ENCODE measurements at places on chromosomes 5 and 9.
A peak's percentile ranks its signal among the peaks of the same experiment; 100 is the strongest.

- no peak for DNase-seq
Observed at GRCh38 chr9:37430841-37431597, 8.5 kb downstream of the GRHPR start.

DNA sequence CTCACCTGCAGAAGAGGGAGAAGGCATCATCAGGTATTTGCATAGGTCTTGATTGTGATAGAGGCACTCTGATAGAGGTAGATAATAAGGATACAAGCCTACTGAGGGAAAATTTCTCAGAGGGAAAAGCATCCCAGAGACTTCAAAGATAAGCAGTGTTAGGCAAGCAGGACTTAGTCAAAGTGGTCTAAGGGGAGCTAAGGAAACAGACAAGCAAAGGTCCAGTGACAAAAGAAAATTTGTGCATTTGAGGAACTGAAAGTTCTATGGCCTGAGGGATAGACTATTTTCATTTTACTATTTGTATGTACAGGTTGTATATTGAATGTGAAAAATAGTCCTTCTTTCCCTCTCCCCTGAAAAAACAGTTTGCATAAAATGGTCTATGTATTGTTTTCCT, 27.4 kb downstream of the OXCT1 start:
- DNase-seq, result no peak

DNA sequence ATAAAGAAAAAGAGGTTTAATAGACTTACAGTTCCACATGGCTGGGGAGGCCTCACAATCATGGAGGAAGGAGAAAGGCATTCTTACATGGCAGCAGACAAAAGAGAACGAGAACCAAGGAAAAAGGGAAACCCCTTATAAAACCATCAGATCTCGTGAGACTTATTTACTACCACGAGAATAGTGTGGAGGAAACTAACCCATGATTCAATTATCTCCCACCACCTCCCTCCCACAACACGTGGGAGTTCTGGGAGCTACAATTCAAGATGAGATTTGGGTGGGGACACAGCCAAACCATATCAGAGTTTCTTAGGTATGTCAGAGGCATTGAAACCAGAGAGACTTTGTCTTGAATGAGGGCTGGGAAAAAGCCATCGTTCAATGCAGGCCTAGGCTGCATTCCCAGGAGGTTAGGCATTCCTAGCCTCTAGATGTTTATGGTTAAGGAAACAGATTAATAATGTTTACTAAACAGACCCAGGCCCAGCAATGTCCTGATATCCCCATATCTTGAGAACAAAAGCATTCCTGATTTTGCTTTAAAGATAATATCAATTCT, 7.5 kb upstream of the PAIP1 start:
- DNase-seq, result no peak

DNA sequence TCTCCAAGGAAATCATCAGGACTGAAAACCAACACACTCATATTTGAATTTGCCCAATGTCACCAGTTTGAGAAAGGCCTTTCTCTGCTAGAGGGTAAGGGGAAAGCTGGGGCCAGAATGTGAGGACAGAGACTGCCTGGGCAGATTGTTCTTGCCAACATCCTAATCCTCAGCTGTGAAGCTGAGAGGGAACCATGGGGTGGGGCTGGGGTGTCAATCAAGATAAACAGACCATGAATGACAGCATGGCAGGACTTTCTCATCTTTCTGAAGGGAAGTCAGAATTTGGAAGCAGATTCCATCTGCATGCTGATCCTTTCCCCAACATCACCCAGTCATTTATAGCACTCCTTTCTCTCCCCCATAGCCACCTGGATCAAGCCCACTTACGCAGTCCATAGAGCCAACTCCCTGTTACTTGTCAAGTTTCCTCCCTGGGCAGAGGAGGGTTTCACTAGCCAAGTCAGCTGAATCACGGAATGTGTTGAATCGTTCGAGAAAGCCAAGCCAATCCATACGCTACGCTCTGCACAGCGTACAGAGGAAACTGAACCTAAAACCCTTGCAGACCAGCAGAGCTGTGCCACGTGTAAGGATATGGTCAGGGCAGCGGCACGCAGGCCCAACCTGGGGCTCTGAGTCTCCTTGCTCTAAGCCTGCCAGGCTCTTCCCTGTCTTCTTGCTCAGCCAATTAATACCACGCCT, 14.9 kb downstream of the GLDC start:
- DNase-seq, result no peak

GRCh38 chr9:4923580-4924544, 61.2 kb upstream of the JAK2 start:
- DNase-seq, result peak; percentile 41

DNA sequence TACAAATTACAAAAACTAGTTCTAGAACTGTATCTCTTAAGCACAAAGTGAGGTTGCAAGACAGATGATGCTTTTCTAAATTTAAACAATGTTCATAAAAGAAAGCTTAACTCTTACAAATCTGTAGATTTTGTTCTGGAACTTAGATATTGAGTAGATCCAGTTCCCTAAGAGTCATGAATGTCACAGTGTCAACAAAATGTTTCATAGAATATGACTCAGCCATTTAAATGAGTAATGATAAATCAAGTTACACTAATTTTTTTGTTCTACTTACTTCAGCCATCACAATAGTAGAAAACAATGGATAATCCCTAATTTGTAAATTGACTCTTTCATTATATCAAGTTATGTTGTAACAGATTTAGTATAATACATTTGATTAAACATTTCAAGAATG, 239.7 kb downstream of the MEF2C start:
- DNase-seq, result no peak

GRCh38 chr9:2618289-2618688, 3.3 kb upstream of the VLDLR start:
- no peak for DNase-seq

DNA sequence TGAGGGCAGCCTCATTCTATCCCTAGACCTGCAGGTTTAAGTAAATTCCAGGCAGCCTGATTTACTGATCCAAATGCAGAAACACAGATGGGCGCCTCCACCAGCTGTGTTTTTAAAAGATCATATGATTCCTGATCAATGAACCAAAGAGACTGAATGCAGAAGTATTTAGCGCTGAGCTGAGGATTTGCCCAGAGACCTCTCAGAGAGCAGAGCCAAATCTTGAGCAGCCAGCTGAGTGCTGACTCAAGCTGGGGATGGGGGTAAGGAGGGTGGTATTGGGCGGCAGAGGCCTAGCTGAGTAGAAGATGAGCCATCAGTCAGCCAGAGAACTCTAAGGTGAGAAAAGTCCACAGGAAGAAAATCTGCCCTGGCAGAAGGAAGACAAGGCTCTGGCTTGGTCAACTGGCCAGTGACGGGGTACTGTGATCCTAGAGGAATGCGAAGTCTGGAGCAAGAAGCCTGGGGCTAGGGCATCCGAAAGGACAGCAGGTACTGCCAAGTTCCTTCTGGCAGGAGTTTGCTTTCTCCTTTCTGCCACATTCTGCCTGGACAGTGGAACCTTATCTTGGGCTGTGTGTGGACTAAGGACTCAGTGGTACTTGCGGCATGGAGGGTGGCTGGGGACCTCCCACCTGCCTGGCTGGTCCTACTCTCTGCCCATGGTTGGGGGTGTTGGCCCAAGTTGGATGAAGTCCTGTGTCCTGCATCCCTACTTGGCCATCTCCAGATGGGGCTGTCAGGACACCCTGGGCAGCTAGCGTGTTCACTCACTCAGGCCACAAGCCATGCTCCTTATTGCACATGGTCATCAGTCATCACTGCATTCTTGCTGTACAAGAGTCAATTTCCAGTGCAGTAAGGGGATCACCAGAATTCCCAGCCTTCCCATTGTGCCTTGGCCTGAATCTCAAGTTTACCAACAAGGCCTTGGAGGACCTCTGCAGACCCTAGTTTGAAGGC, 34.5 kb upstream of the CDKN2AIPNL start:
- no peak for DNase-seq

- no peak for DNase-seq
Observed at GRCh38 chr9:133701981-133702797, 36.0 kb downstream of the SARDH start.

- DNase-seq, result no peak
Observed at GRCh38 chr9:33908749-33909148, 91.8 kb downstream of the UBE2R2 start.

GRCh38 chr9:114149765-114150340, 5.5 kb upstream of the COL27A1 start:
- no peak for DNase-seq

Measured in epithelial cell of esophagus (primary cell).